ENCODE measurements at places on chromosomes 2 and 18.
A peak's percentile ranks its signal among the peaks of the same experiment; 100 is the strongest.

DNA sequence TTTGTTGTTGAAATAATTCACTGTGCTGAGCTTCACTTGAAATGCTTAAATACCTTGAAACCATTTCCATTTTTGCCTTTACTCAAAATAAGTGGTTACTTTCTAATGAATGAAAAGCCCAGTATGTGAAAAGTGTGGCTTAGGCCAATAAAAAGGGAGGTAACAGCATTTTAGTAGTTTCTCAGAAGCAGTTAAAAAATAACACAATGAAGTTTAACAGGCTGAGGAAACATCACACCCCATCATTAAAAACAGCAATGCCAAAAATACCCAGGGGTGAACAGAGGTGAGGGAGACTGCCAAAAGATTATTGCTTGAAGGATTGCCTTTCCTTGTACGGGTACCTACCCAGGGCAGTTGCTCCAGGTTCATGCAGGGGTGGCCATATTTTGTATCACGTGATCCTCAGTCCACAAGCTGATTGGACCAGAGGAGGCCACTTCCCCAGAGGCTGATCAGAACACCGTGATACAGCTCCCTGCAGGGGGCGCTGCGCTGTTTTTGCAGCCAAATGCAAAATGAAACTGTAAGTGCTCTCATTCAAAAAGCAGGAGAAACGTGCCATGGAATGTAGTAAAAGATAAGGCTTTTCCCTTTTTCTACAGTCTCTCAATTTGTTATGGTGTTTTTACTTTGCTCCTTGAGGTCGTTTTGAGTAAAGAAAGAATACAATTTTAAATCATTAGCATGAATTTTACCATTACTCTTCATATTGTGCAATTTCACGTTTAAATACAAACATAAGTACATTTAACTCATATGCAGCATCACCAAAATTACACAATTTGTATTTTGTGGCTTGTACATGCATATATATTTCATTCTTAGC is 70.2 kb upstream of the SH3BP4 start:
- DNase-seq = peak; percentile 97

DNA sequence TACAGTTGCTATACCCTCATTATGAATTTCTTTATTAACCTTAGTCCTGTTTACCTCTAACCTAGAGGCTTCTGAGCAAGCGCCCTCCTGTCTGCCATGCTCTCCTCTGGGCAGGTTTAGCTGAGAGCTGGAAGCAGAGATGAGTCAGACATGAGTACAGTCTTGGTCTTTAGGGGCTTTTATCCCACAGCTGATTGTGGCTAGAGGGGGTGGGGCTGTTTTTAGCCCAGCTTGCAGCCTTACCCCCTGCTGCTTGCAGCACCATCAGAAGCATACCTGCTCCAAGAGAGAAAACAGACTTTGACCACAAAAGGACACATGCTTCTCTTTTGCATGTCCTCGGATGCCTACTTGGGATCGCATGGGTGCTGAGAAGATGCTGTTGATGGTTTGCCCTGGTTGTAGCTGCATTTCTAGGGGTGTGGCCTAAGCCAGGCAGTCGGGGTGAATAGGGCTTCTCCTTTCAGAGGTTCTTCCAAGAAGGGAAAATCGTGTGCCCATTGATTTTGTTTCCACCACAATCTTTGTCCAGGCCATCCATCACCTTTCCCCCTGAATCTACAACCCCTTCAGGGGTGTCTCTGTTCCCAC is 115.0 kb upstream of the LGALSL start:
- no peak for DNase-seq

GRCh38 chr18:3383381-3383915 is 66.5 kb upstream of the TGIF1 start:
- no peak for DNase-seq

DNA sequence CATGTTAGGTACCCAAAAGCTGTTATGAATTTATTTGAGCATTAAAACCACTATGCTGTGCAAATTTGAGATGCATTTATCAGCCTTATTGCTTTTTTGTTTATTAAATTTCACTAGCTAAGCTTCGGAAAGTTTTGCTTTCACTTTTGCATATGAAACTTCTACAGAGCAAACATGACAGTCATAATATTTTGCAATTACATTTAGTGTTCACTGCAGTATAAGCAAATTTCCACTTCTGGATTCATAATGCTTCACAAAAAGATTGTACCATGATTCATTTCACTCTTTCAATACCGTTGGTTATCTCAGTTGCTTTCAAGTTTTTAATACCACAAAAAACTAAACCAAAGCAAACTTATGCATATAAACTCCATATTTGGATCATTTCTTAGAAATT is 228.7 kb upstream of the SLC8A1 start:
- no peak for DNase-seq

DNA sequence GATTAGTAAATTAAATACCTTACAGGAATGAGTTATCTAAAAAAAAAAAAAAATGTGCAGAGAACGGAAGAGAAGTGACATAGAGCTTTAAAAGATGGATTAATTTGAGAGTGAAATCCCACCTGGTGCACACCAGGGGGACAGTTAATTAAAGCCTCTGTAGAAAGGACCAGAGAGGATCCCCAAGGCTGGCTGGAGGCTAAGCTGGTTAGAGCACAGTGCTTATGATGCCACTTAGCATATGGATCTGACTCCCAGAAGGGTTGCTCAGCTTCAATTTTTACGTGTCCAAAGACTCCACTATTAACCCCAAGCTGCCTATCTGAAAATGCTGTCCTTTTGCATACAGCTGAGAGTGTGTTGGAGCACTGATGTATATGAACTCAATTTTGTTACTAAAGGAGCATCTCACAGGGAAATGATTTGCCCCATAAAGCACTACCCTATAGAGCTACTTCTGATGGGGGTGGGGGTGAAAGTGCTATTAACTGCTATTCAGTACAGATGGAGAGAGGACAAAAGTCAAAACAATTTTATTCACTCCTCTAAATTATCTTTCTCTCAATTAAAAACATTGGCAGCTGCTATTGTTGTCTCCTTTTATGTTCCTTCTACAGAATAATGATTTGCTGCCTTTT is 15.2 kb upstream of the SLC8A1 start:
- no peak for DNase-seq

DNA sequence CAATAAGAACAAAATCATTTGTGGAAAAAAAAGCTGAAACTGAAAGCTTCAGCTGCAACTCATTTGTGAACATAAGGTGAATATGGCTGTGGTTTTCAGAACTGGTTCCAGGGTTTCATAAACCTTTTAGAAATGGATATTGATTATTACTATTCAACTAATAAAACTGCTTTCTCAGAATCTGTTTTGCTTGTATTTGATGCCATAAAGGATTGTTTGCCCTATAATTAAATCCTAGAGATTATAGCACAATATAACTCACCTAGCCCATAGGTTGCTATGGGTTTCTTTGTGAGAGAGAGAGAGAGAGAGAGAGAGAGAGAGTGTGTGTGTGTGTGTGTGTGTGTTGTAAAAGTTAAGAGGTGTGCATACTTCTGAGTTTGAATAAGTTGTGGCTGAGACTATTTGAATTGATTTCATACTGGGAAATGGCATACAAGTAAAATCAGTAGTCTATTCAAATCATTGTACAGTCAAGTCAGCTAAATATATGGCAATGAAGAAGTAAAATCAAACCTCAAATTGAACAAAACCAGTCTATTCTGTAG is 339.2 kb downstream of the ARHGAP15 start:
- DNase-seq = no peak

DNA sequence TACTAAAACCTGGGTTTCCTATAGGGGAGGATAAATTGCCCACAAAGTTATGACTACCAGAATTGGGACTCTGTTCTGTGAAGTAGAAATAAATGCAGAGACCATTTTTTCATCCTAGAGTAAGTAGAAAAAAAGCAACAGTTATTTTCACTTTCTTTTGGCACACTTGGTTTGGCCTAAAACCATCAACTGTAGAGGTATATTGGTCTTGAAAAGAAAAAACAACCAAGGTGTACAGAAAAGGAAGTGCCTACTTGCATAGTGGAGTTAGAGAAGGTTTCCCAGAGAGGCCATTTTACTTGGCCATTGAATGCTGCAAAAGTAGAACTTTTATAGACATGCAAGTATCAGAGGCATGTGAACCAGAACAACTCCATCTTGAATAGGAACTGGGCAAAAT is 89.4 kb upstream of the TACR1 start:
- DNase-seq = no peak

GRCh38 chr18:59954755-59955156 is 55.0 kb downstream of the PMAIP1 start:
- DNase-seq = no peak
